ENCODE measurements at places on chromosomes 11 and 22.

GRCh38 chr11:3675971-3676370, 4.8 kb upstream of the CHRNA10 start:
- DNase-seq: no peak

DNA sequence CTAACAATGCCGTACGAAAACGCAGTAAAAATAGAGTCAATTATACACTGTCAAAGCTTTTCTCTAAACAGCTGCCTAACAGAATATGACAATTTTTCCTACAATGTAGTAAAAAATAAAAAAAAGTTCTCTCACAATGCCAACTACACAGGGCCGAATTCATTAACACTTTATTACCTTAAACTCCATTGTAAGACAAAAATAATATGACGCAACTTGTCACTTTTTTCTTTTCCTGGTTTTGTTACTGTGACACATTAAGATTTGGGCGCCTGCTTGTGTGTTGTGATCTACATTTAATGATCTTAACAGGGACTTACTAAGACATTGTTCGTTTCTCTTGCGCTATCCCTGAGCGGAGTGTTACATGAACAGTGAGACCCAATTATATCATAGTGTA, 204.1 kb downstream of the INSC start:
- no peak for DNase-seq

GRCh38 chr11:46457021-46457420, 65.4 kb upstream of the CHRM4 start:
- DNase-seq: no peak

- DNase-seq: peak; percentile 43
These were observed 38.0 kb upstream of the JAM3 start for GRCh38 chr11:134030853-134031252.

DNA sequence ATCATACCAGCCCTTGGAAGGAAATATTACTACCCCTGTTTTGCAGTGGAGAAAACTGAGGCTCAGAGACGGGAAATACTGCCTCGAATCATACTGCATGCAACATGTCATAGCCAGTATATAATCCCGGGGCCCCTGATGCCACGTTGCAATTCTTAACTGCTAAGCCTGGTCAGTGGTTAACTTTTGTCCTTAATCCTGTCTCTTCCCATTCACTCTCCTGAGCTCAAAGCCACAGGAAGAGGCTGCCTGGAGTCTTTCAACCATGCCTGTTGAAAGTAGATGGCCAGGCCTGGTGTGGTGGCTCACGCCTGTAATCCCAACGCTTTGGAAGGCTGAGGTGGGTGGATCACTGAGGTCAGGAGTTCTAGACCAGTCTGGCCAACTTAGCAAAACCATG, 166.6 kb downstream of the MIAT start:
- no peak for DNase-seq

GRCh38 chr11:112971195-112971594, 10.0 kb downstream of the NCAM1 start:
- no peak for DNase-seq

- peak; percentile 80 for DNase-seq
These were observed 165.9 kb upstream of the NCAM1 start for GRCh38 chr11:112795142-112795815.

All from mesendoderm (in vitro differentiated cells).